ENCODE measurements at places on chromosomes 12 and 14.

DNA sequence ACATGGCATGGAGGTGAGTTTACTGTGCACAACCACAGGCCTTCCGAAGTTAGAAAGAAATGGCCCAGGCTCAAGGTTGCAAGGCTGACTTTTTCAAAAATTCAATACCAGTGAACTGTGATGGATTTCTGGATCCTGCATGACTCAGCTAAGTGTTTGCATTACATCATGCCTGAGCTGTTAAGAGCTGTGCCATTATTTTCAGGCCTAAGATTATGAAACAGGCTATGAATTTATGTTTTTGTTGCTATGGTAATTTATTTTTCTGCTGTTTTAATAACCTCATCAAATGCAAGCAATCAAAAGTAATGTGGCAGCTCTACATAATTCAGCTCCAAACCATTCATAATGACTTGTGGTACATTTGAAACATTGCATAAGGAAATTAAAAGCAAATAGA, 457.7 kb upstream of the TMEM132C start:
- DNase-seq = no peak

GRCh38 chr12:100793182-100793581, 1.4 kb upstream of the ANO4 start:
- peak; percentile 16 for DNase-seq

DNA sequence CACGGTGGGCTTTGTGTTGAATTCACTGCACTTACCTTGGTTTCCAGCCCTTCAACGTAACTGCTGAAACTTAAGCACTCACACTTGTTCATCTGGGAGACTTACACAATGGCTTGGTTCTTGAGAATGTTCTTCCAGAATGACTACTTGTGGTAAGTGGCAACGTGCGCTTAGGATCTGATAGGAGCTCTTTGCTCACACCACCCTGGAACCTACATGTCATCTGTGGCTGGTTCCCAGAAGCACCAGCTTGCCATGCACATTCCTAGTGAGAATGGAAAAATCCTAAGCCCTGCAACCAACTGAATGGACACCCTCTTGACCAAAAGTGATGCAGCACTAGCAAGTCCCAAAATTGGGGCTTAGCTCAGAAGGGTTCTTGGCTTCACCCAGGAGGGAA, 59.0 kb upstream of the FAM181A start:
- no peak for DNase-seq

GRCh38 chr12:89863968-89864367, 155.3 kb upstream of the ATP2B1 start:
- DNase-seq = no peak

GRCh38 chr12:83690465-83690864, 1003.8 kb downstream of the TMTC2 start:
- DNase-seq = peak; percentile 8

GRCh38 chr12:110853836-110854235, 7.0 kb downstream of the CCDC63 start:
- no peak for DNase-seq

DNA sequence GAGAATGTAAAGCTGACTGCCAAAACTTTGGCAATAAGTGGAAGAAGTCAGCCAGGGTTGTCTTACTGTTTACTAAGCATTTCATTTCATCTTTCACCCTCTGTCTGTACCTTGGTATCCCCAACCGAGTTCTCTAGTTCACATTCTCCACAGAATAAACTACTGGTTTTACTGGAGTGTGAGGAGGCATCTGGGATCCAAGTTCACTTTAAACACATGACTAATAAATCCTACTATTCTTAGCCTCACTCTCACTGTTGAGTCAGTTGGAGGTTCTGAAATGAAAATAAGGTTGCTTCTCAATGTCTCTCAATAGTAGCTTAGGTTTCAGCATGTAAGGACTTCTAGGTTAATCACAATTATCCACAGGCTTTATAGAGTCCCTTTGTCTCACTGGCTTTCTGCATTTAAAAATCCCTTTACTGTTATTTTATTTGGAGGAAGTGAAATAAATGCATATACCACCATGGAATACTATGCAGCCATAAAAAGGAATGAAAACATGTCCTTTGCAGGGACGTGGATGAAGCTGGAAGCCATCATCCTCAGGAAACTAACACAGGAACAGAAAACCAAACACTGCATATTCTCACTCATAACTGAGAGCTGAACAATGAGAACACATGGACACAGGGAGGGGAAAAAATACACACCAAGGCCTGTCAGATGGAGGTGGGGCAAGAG, 95.8 kb downstream of the EPS8 start:
- no peak for DNase-seq

DNA sequence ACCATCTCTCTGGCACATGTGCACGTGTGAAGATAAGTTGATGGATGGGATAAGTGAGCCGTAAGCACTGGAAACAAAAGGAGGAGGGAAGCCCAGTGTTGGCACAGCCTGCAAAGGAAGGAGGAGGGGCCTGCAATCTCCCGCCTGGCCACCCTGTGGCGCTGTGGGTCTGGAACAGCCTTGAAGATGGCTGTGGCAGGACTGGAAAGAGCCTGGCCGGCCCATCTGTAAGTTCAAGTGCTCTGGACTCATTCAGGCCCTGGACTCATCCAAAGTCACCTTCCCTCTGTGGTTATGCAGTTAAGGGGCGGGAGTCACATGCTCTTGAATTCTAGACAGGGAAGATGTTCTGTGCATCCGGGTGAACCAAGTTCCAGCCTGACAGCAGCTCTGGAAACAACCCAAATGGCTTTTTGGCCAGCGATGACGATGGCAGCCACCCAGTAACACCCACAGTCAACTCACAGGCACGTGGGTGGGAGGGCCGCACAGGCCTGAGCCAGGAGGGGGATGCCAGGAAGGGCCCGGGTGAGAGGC, 50.4 kb downstream of the CHGA start:
- DNase-seq = no peak

All from epithelial cell of prostate (primary cell).